ENCODE measurements at places on chromosomes 3 and 15.

- ATAC-seq, result no peak
- H3K36me3 ChIP-seq, result no peaks in the 10 kb centered on the region
- H3K27me3 ChIP-seq, result no peaks in the 10 kb centered on the region
- no peak overlapping the region for H3K27ac ChIP-seq
- no peaks in the 10 kb centered on the region for H3K4me1 ChIP-seq
- no peak overlapping the region for H3K4me3 ChIP-seq
These were observed 188.7 kb downstream of the UBE3A start for GRCh38 chr15:25250011-25250596.

- peaks cover 7% of the 10 kb centered on the region for H3K4me1 ChIP-seq
- no peaks in the 10 kb centered on the region for H3K36me3 ChIP-seq
- no peak overlapping the region for H3K27ac ChIP-seq
- H3K27me3 ChIP-seq, result peaks cover 46% of the 10 kb centered on the region
These were observed 75.6 kb downstream of the LINGO1 start for GRCh38 chr15:77557144-77557543.

- H3K36me3 ChIP-seq, result no peaks in the 10 kb centered on the region
- H3K4me3 ChIP-seq, result no peak overlapping the region
- no peak for ATAC-seq
- no peaks in the 10 kb centered on the region for H3K4me1 ChIP-seq
These were observed 8.2 kb upstream of the NMD3 start for GRCh38 chr3:161212906-161213305.

DNA sequence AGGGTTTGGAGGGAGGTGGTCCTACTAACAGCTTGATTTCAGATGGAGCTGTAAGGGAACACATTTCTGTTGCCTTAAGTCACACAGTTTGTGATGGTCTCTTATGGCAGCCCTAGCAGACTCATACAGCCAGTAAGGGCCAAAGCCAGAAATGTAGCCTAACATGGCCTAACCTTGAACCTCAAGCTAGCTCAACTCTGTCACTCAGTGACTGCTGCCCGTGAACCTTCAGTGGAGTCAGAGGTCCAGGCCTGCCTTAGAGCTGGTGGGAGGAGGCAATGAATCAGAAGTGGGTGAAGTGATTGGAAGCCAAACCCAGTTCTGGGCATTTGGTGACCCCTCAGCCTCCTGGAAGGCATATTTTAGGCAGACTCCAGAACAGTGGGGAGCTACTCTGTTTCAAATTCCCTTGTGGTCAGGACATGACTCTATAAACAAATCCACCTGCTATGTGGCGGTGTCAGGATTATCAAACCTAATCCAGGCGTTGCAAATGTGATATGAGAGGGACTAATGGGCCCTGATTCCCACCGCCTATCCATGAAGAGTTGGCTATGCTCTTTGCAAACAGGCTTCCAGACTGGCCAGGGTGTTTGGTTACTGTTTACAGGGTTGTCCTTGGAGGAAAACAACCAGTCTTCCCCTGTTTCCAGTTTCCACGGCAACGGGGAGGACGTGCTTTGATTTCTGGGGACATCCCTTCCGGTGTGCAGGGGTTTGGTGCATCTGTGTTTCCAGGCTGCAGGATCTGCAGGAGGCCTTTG lies 105.9 kb upstream of the AGBL1 start:
- H3K4me3 ChIP-seq, result no peak overlapping the region
- H3K27ac ChIP-seq, result no peak overlapping the region
- no peaks in the 10 kb centered on the region for H3K4me1 ChIP-seq
- ATAC-seq, result no peak

DNA sequence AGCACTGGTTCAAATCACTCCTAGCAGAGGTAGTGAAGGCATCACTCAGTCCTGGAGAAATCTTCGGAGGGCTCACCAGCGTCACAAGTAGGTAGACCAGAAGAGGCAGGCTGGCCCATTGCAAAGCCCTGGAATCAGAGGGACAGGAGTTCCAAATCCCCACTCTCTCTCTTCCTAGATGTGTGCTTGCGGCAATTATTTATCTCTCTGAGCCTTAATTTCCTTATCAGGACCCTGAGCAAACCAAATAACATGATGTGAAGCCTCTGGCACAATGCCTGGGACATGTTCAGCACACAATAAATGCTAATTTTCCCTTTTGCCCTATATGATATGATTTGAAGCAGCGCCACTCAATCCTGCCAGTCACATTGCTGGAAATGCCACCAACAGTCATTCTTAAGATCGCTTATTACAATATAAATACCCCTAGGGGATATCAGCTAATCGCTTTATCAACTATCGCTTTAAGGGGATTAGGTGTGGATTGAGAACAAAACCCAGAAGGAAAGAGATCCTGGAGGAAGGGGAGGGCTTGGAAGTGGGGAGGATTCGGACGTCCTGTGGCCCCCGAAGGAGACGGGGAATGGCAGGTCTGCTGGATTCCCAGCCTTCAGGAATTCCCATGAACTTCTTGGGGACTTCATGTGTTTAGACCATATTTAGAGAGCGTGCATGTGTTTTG lies 59.5 kb upstream of the TSEN2 start:
- H3K27ac ChIP-seq, result no peak overlapping the region
- ATAC-seq, result no peak
- no peaks in the 10 kb centered on the region for H3K36me3 ChIP-seq
- peaks cover 26% of the 10 kb centered on the region for H3K27me3 ChIP-seq

DNA sequence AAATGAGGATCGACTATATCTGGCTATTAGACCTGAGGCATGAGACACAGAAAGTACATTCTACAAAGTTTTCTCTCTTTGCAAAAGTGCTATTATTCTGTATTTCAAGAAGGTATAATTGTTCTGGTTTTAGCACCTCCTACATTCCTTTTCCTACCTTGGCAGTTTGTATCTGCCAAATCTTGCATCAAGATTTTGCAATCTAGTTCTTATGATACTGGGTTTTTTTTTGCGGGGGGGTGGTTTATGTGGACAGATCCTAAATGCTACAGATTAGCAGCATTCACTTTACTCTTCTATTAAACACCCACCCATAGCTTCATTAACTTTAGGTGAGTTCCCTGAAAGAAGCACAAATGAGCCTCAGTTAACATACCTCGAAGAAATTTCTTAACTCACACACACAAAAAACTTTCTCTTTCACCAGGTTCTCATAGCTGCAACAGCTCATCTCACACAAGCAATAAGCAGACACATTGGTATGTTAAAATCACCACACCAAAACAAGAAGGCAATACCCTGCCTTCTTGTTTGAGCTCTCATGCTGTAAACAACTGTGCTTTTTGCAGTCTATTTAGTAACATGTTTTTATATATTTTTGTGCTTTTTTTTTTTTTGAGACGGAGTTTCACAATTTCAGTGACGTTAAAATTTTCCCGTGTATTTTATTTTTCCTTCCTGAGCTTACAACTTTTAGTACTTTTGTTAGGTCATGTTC lies 73.0 kb upstream of the VGLL4 start:
- H3K27me3 ChIP-seq, result no peaks in the 10 kb centered on the region
- H3K36me3 ChIP-seq, result peaks cover 5% of the 10 kb centered on the region
- ATAC-seq, result no peak
- H3K4me1 ChIP-seq, result peaks cover 28% of the 10 kb centered on the region
- peak overlapping the region; percentile 27 for H3K27ac ChIP-seq
- H3K4me3 ChIP-seq, result no peak overlapping the region

- peaks cover 3% of the 10 kb centered on the region for H3K27me3 ChIP-seq
- no peaks in the 10 kb centered on the region for H3K4me1 ChIP-seq
- ATAC-seq, result no peak
- no peaks in the 10 kb centered on the region for H3K36me3 ChIP-seq
- no peak overlapping the region for H3K4me3 ChIP-seq
These were observed 383.0 kb upstream of the RORA start for GRCh38 chr15:61612111-61612510.

GRCh38 chr3:121951291-121951919 lies 57.2 kb downstream of the SLC15A2 start:
- ATAC-seq, result no peak
- H3K27me3 ChIP-seq, result no peaks in the 10 kb centered on the region
- no peak overlapping the region for H3K4me3 ChIP-seq
- H3K27ac ChIP-seq, result no peak overlapping the region
- peaks cover 51% of the 10 kb centered on the region for H3K36me3 ChIP-seq

Data from stimulated activated memory B cell treated with anti-CD40 and anti-IgM and Interleukin-4, amounts not matched to agents 10 μg/mL and 1 μg/mL and 100 μg/mL, for 72 hours (primary cell).